ENCODE measurements at places on chromosomes 16 and 17. TPM values are rescaled to one million over a fixed set of nuclear protein-coding genes. Genes with fewer than 3 reads are reported as not detected.

NEURL4 gene
- total RNA-seq: 41.9 TPM

CENPN gene
- 43.7 TPM for total RNA-seq

NGFR gene
- 0.21 TPM for total RNA-seq

PHLPP2 gene
- 10.8 TPM for total RNA-seq

TXNDC11 gene
- total RNA-seq: 51.8 TPM

SLC16A6 gene
- total RNA-seq: 8.1 TPM

TEKT5 gene
- total RNA-seq: 2.2 TPM

SGCA gene
- 0.51 TPM for total RNA-seq

ENPP7 gene
- total RNA-seq: 0.41 TPM

CHST5 gene
- total RNA-seq: 0.19 TPM

TVP23C gene
- 1.9 TPM for total RNA-seq

OSGIN1 gene
- 0.32 TPM for total RNA-seq

CACNG5 gene
- total RNA-seq: not detected

TEKT1 gene
- total RNA-seq: not detected

TOM1L1 gene
- total RNA-seq: 2.3 TPM

JMJD8 gene
- total RNA-seq: 39.1 TPM

DNASE1L2 gene
- total RNA-seq: 0.93 TPM

KRT17 gene
- total RNA-seq: 2.4 TPM

THRA gene
- 2.0 TPM for total RNA-seq

KCNJ12 gene
- 0.21 TPM for total RNA-seq

IKZF3 gene
- 96.4 TPM for total RNA-seq

CLEC18C gene
- not detected for total RNA-seq

KCNJ18 gene
- not detected for total RNA-seq

CDRT15L2 gene
- not detected for total RNA-seq

All from GM12878 (cell line).